Subcutaneous preadipocyte (primary cell): ENCODE measurements at places on chromosomes 2 and 18. TPM values are rescaled to one million over a fixed set of nuclear protein-coding genes. Genes with fewer than 3 reads are reported as not detected.

SLC14A1 gene
- total RNA-seq, result under 0.01 and 1.2 TPM in 2 replicates

CTNNA2 gene
- total RNA-seq, result not detected in 2 replicates

AQP12A gene
- not detected in 2 replicates for total RNA-seq

CACNB4 gene
- 0.37 and 0.39 TPM in 2 replicates for total RNA-seq

MYOM1 gene
- total RNA-seq, result under 0.01 TPM in 2 replicates

COL6A3 gene
- total RNA-seq, result 1,617 and 2,764 TPM in 2 replicates

SDC1 gene
- total RNA-seq, result 6.6 and 20.3 TPM in 2 replicates

SMYD5 gene
- 21.7 and 25.6 TPM in 2 replicates for total RNA-seq

CNTNAP5 gene
- not detected in 2 replicates for total RNA-seq

ENOSF1 gene
- total RNA-seq, result 42.6 and 62.8 TPM in 2 replicates

DOK6 gene
- 0.37 TPM in 1 of 2 replicates, not detected in the other for total RNA-seq

MTX2 gene
- 10.2 and 10.3 TPM in 2 replicates for total RNA-seq

ITSN2 gene
- 18.4 and 23.3 TPM in 2 replicates for total RNA-seq

PRLH gene
- not detected in 2 replicates for total RNA-seq

UGT1A6 gene
- not detected in 2 replicates for total RNA-seq

MARCHF4 gene
- total RNA-seq, result under 0.01 and 1.6 TPM in 2 replicates

EIF4E2 gene
- 73.1 and 91.3 TPM in 2 replicates for total RNA-seq

CCDC74B gene
- 2.2 and 5.1 TPM in 2 replicates for total RNA-seq

CYP27C1 gene
- under 0.01 TPM in 1 of 2 replicates, not detected in the other for total RNA-seq

PAX8 gene
- 2.9 and 6.6 TPM in 2 replicates for total RNA-seq

RNU2-63P gene
- total RNA-seq, result under 0.01 and 275 TPM in 2 replicates

APLF gene
- 3.1 and 4.0 TPM in 2 replicates for total RNA-seq

ST8SIA3 gene
- total RNA-seq, result not detected in 2 replicates

ANKRD53 gene
- 0.39 and 1.8 TPM in 2 replicates for total RNA-seq

CDKL4 gene
- 1.2 and 1.5 TPM in 2 replicates for total RNA-seq

FAP gene
- total RNA-seq, result 91.3 and 134 TPM in 2 replicates

VWC2L gene
- total RNA-seq, result not detected in 2 replicates

TRPM8 gene
- 0.20 and 0.73 TPM in 2 replicates for total RNA-seq

FEZ2 gene
- 39.3 and 50.4 TPM in 2 replicates for total RNA-seq

GCA gene
- 1.8 and 3.3 TPM in 2 replicates for total RNA-seq

RAB31 gene
- 25.7 and 37.9 TPM in 2 replicates for total RNA-seq

CRYGD gene
- total RNA-seq, result not detected in 2 replicates

ANKRD36B gene
- total RNA-seq, result 31.6 and 51.2 TPM in 2 replicates

MRPL44 gene
- 24.3 and 27.2 TPM in 2 replicates for total RNA-seq

ST8SIA5 gene
- under 0.01 and 0.20 TPM in 2 replicates for total RNA-seq

ATOH8 gene
- total RNA-seq, result 5.5 and 7.7 TPM in 2 replicates

SLC8A1 gene
- 2.6 and 16.0 TPM in 2 replicates for total RNA-seq

SPOPL gene
- 12.3 and 12.5 TPM in 2 replicates for total RNA-seq

RBM44 gene
- total RNA-seq, result 0.37 and 0.39 TPM in 2 replicates

LYPD6 gene
- total RNA-seq, result under 0.01 TPM in 2 replicates

ITGB6 gene
- under 0.01 and 0.20 TPM in 2 replicates for total RNA-seq

G6PC2 gene
- total RNA-seq, result not detected in 2 replicates

EVX2 gene
- total RNA-seq, result not detected in 2 replicates

MEP1B gene
- total RNA-seq, result not detected in 2 replicates

DSC2 gene
- total RNA-seq, result not detected in 2 replicates

AMER3 gene
- not detected in 2 replicates for total RNA-seq

RTP5 gene
- not detected in 2 replicates for total RNA-seq
